ENCODE measurements at places on chromosomes 5 and 9.

DNA sequence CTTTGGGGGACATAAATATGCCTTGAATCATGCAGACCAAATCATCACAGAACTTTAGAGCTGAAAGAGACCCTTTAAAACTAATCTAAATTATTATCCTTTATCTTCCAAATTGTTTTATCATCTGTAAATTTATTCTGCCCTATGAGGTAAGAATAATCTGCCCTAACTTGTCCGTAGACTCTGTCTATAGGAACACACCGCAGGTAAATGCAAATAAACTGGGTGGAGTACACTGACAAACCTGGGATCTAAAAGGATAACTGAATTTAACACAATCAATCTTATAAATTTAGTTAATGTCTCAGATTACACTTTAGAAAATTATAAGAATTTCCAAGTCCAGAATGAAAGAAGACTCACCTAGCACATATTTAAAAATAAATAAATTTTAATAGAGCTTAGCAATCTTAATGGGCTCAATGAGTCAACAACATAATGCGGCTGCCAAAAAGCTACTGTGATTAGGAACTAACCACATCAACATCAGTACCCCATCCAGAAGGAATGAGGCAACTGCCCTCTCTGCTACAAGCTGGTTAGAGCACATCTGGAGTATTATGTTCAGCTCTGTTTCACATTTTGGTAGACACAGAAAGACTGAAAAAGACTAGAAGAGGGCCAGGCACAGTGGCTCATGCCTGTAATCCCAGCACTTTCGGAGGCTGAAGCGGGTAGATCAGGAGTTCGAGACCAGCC lies 5.6 kb downstream of the MEGF9 start:
- no peak for DNase-seq

DNA sequence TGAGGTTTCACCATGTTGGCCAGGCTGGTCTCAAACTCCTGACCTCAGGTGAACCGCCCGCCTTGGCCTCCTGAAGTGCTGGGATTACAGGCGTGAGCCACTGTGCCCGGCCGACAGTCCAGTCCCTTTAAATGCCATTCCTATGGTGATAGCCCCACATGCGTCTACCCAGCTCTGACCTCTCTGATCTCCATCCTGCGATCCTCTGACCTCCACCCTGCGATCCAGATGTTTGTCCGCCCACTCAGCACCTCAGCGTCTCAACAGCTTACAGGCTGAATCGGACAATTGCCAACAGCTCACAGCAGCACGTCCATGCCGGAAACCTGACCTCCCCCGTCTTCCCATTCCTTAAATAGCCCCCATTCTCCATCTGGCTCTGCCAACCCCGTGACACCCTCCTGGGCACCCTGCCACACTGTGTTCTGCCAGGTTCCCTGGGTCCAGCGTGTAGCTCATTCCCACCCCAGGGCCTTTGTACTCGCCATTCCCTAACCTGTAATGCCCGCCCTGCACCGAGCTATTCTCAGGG lies 44.0 kb upstream of the RNU6ATAC start:
- DNase-seq, result no peak

GRCh38 chr9:82313697-82314096 lies 325.1 kb downstream of the SPATA31D1 start:
- DNase-seq, result no peak

DNA sequence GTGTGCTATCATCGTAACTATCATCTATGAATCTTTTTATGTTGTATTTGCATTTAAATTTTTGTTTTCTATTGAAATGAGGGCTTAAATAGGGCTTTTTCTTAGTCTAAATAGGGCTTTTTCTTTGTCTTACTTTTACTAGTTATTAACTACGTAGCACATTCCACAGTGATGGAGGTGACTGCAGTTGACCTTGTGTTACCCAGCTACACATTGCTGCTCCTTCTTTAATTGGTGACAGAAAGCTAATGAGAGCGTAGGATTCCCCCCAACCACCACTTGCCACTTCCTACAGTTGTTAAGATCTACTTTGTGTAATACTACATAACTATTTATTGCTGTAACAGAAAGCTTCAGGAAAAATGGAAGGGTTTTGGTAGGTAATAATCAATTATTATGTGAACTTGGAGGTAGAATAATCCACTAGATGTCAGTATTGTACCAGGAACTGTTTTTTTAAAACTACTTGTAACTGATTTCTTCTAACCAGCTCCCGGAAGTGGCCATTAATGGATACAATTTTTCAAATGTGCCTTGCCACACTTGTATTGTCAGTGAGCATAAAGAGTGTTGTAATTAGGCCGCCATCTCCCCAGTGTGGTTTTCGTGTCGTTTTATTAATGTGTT lies 18.0 kb downstream of the MTRR start:
- no peak for DNase-seq

DNA sequence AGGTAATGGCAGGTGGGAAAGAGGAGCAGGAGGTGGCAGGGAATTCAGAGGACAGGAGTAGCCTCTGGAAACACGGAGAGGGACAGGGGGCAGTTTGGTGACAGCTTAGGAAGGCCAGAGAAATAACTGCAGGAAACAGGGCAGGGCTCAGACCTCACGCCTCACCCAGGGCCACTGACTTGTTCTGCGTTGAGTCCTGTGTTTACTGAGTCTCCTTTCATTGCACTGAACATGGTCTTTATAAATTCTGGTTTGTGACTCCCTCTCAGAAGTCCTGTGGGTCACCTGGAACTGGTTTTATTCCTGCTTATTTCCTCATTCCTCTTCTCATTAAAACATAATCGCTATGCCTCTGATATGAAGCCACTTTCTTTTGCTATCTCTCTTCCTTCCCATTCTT lies 55.2 kb upstream of the ZNF622 start:
- DNase-seq, result no peak

GRCh38 chr5:60887746-60888145 lies 43.7 kb upstream of the ELOVL7 start:
- no peak for DNase-seq

- DNase-seq, result no peak
Measured at GRCh38 chr5:116739571-116739970, 164.9 kb upstream of the SEMA6A start.

- no peak for DNase-seq
Measured at GRCh38 chr5:126106029-126106428, 317.2 kb upstream of the GRAMD2B start.

DNA sequence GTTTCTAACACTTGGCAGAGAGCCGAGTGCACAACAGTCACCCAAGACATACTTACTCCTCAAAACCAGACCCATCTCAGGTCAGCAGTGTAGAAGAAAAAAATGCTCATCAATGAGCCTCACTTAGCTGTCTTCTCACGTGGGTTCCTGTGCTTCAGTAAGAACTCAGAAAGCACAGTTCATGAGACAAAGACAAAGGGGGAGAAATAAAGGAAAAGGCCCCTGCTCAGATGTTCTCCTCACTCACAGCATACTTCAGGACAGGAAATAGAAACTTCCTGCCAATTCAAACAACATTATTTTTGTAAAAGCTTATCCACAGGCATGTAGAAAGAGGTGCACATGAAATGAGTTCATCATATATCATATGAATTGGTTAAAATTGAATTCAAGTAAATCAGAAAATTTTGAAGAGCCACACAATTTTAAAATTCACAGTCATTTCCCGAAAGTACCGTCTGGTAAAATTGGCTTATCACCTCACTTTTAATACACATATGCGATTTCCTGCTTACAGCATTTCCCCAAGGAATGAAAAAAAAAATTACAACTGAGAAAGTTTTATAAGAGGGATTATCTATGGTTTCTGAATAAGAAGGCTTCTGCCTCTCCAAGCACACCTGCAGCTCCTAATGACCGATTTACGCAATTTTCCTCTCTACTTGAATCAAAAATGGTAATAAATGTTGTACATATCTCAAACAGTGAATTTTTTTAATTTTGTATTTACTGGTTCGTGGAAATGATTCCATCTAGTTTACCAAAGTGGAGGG lies 328.3 kb downstream of the TMEM167A start:
- DNase-seq, result no peak

- DNase-seq, result no peak
Measured at GRCh38 chr5:173495225-173495904, 121.1 kb downstream of the BOD1 start.

- no peak for DNase-seq
Measured at GRCh38 chr5:112574536-112574935, 155.5 kb upstream of the EPB41L4A start.

- no peak for DNase-seq
Measured at GRCh38 chr9:100104314-100104713, 5.3 kb downstream of the INVS start.

DNA sequence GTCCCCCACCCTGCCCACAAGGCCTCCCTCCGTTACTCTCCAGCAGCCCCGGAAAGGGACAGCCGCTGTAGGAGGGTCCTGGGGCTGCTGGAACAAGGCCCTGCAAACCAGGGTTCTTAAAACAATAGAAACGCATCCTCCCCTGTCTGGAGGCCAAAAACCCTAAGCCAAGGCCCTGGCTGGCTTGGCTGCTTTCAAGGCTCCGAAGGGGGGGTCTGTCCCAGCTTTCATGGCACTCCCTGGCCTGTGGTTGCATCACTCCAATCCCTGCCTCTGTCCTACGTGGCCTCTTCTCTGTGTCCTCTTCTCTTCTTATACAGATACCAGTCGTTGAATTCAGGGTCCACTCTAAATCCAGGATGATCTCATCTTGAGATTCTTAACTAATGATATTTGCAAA lies 7.4 kb upstream of the UBAC1 start:
- DNase-seq, result no peak

- no peak for DNase-seq
Measured at GRCh38 chr5:26569929-26570258, 468.5 kb downstream of the CDH9 start.

- DNase-seq, result no peak
Measured at GRCh38 chr5:127892467-127893207, 189.4 kb downstream of the CCDC192 start.
